Activated CD4-positive, alpha-beta T cell treated with anti-CD3 and anti-CD28 coated beads, Interleukin-10, Interleukin-2, amounts not matched to agents 100 ng/mL and 50 ng/mL, durations not matched to agents 16 hours and 8 hours (primary cell): ENCODE measurements at places on chromosomes 5 and 9.

DNA sequence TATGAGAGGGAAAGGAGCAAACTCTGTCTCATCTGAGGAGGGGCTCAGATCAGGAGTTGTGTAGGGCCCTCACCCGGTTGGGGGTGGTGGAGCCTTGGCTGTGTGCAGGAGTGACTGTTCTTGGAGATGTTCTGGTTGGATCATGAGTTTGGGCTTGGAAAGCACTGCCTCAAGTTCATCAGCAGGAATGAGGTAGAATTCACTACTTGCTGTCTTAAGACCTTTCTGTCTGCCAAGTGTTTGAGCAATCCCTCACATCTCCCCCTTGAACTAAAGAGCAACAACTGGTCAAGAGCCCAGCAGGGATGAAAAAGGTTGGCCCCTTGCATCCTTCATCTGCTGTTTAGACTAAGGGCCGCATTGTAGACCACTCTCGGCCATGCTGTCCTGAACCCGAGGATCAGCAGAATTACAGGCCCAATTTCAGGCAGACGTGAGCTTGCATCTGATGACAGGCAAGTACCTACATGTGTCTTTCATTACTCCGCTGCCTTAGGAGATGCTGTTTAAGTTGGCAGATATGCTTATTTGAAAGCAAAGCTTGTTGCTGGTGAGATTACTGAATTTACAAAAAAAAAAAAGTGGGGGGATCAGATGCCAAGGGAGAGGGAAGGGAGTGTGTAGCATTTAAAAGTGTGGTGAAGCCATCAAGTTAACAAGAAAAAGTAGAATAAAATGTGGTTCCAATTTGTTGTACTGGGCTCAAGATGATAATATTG is 36.4 kb downstream of the PIK3R1 start:
- DNase-seq = no peak

DNA sequence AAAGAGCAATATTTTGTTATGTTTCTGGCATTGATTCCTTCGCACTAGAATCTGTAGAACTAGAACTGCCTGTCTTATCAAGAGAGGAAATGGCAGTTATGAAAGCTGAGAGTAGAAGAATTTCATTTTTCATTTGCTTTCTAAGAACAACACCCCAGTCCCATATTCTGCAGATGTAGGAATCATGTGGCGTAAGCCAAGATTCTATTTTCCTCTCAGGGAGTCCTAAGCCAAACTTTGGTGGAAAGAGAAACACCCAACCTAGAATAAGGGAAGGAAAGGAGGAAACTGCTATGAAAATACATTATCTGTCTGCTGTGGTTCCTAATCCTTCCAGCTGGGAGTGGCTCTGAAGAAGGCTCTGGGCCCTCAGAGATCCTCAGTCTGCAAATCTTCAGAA is 1176.9 kb upstream of the C9orf72 start:
- DNase-seq = no peak

DNA sequence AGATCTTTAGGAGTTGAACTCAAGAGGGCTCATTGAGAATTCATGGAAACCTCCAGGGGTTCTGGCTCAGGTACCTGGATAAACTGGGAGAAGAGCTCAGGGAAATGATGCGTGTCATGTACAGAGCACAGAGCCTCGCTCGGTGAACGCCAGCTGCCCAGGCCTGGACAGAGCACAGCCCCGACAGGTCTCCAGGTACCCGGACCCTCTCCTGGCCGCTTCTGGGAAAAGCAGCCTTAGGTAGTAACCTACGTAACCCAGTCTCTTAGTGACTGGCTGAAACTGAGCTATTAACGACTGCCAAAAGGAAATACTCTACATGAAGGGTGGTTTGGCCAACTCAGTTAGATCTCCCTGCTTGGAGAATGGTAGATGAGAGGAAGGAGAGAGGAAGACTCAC is 157.4 kb downstream of the TTLL11 start:
- DNase-seq = no peak

GRCh38 chr5:15495026-15495425 is 5.0 kb upstream of the FBXL7 start:
- DNase-seq = no peak

DNA sequence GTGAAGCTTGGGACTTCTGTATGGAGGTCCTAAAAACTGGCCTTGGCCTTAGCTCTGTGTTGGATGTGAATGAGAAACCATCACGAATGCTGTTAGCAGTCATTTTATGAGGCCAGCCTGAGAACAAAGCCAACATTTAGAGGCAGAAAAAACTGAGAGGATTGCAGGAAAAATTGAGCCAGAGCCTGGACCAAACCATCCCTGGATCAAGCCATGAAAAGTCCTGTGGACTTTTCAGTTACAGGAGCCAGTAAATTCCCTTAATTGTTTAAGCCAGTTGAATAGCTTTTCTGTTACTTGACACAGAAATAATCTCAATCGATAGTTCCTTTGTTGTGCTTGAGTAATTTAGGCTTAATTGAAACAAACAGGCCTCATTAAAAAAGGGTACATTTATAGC is 42.6 kb upstream of the SPATA31D4 start:
- no peak for DNase-seq

GRCh38 chr5:61100437-61100836 is 61.8 kb downstream of the SMIM15 start:
- DNase-seq = no peak

DNA sequence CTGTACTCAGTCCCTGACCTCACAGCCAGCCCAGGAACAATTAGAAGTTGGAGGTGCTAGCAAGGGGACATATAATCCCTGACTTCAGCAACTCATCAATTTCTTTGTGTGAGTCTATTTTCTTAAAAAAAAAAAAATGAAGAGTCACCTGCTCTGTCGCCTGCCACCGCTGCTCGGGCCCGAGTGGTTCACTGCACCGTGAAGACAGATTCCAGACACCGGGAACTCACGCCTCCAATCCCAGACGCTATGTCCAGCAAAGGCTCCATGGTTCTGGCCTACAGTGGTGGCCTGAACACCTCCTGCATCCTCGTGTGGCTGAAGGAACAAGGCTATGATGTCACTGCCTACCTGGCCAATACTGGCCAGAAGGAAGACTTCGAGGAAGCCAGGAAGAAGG is 606.6 kb downstream of the PRELID2 start:
- DNase-seq = no peak

DNA sequence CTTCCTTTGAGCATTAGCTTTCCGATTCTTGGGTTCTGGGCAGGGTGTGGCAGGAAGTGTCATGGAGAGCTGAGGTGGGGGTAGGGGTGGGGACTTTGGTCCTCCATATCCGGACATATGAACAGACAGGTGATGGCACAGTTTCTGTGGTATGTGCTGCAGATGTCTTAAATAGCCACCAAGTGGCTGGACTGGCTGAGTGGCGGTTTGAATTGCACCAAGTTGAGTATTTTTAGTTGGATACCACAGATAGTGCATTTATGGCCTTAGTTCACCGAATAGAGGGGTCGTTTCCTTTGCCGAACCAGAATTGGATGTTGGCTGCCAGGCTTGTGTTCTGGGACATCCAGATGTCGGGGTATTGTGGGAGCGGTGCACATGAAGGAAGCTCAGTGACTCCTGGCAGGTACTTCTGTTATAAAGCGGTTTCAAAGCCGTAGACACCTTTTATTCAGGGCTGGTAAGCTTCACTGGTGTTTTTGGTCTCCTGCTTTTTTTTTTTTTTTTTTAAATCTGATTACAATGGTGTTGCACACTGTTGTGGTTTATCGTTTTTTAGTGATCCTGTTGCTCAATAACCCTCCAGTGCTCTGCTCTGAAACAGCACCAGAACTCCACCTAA is 15.1 kb upstream of the TNFAIP8 start:
- peak; percentile 91 for DNase-seq

DNA sequence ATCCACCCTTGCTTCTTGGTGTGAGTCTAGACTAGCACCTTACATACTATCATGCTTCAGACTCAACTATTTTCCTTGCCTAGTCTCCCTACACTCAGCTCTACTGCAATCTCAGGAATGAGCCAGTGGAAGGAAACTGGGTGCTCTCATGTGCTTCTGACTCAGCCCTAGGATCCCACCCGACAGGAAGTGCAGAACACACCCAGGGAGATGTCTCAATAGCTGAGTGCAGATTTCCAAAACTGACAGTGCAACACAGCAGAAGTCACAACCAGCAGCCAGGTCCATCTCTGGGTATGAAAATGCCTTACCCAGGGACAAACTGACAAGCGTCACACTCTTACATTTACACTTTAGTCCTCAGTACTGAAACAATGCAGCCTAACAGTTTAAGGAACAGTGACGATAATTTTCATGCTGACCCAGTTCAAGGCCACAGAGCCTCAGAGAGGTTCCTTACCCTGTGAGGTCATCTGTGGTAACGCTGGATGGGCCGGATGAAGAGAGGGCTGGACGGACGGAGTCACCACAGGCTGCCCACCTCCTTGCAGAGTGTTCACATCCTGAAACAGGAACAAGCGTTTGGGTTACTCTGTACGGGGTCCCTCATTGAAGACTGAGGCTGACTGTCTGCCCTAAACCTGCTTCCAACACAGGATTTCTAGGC is 33.0 kb downstream of the FKBP15 start:
- peak; percentile 11 for DNase-seq

GRCh38 chr9:73141282-73141681 is 10.4 kb upstream of the ANXA1 start:
- DNase-seq = no peak

- DNase-seq = peak; percentile 18
Measured at GRCh38 chr5:178113841-178114324, 551 bp downstream of the N4BP3 start.

DNA sequence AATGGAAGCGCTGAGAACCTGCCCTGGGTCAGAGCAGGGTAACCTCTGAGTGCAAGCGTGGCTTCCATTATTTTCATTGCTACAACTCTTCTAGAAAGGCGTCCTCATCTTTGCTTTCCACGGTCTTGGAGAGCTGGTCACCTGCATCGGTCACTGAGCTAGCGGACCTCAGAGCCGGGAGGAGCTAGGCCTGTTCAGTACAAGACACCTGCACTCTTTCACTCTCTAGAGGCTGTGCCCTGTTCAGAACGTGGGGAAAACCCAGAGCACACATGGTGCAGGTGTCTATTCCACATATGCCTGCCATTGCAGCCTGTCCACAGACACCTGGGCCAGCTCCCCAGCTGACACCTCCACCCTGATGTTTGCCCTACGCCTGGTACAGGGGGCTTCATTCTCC is 147.8 kb upstream of the IRX2 start:
- DNase-seq = no peak

- peak; percentile 43 for DNase-seq
Measured at GRCh38 chr5:83711982-83712601, 8.6 kb downstream of the HAPLN1 start.

DNA sequence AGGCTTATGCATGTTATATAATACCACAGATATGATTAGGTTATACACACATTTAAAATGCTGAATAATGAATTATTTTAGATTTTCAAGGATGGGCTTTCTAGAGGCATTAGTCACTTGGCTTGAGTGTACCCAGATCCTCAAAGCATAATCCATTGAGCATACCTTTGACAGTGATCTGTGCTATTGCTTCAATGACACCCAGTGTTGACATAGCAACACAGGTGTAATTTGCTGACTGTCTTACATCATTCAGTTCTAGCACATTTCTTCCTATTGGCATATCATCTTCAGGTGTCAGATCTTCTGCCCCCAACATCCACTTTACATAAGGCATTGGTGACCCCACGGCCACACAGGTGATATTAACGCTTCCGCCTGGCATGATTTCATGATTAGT is 721.5 kb upstream of the DMAC1 start:
- no peak for DNase-seq

DNA sequence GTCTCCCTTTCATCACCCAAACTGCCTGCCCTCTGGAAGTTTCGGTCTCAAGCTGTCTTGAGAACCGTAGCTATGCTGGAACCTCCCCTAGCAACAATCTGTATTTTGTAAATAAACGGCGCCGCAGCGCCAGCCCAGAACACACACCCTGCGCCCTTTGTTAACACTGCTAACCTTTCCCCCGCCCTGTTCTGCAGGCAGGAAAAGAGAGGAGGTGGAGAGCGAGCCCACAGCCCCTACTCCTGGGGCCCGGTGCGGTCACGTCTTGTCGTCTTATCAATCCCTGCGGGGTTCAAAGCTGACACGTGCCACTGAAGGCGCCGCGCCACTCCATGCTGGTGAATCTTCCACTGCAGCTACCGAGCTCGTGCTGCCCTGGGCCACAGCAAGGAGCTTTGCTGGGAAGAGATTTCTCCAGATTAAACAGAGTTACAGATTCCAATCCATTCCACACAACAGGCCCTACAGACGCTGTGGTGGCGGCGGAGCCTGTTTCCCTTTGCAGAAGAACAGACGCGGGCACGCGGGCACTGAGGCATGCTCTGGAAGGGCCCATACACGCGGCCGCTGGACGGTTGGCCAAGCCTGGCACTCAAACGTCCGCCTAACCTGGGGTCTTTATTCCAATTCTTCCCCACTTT is 25.3 kb downstream of the ZDHHC11B start:
- peak; percentile 52 for DNase-seq

GRCh38 chr9:2027543-2028160 is 12.5 kb downstream of the SMARCA2 start:
- DNase-seq = no peak

GRCh38 chr5:92644266-92644886 is 936.6 kb downstream of the NR2F1-AS1 start:
- no peak for DNase-seq

DNA sequence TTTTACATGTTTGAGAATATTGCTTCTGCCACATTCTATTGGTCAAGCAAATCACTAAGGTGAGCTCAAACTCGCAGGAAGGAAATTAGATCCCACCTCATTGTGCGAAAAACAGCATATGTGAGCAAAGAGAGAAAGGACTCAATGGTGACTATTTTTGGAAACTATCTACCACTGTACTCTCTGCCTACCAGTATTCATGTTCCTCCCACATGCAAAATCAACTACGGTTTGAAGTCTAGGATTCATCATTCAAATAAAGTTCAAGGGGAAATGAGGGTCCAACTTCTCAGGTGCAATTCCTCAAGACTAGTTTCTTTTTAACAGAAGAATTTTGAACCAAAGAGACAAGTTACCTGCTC is 60.6 kb downstream of the FAM174A start:
- no peak for DNase-seq

GRCh38 chr5:178473854-178474253 is 116.3 kb downstream of the COL23A1 start:
- DNase-seq = no peak

- no peak for DNase-seq
Measured at GRCh38 chr9:20524776-20525175, 97.5 kb downstream of the MLLT3 start.

DNA sequence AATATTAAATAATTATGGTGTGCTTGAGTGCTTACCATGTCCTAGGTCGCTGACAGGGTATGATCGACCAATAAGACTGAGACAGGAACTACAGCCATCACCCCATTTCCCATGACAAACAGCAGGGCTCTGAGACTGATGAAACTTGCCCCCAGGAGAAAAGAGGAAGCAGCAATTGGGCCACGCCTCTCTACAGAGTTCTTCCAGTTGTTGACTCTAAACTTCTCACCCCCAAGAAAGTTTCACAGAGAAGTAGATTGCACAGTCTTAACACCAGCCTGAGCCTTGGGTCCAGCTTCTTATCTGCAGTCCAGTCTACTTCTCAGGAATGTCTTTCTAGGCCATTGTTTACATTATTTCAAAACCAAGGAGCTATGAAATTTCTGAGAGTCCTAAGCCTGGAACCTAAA is 182.2 kb upstream of the ANKRD55 start:
- DNase-seq = no peak
